ENCODE measurements at places on chromosomes 16 and 17.

- no peak for DNase-seq
Measured at GRCh38 chr17:9020096-9020823, 1.1 kb upstream of the NTN1 start.

DNA sequence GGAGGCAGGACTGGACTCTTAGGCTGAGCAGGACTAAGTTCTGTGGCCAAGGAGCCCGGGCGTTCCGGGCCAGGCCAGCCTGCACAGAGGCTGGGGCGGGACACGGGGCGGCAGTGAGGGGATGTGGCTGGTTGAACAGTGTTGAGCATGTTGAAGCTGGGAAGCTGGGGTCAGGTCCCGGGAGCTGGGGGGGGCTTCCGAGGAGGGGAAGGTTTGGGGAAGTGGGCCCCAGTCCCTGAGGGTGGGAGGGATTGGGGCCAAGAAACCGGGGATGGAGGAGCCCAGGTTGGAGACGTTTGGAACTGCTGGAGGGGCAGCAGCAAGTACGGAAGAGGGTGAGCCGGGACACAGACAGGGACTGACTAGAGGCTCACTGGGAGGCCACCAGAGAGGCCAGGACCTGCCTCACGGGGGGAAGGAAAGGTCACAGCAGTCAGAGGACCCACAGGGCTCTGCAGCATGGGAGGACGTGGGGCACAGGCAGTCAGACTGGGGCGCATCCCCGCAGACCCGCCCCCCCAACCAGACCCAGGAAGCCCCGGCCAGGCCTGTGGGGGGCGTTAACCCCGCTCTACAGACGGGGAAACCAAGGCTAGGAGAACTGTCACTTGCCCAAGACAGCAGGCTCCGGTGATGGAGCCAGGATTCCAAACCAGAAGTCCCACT lies 9.5 kb downstream of the TAX1BP3 start:
- DNase-seq, result no peak

DNA sequence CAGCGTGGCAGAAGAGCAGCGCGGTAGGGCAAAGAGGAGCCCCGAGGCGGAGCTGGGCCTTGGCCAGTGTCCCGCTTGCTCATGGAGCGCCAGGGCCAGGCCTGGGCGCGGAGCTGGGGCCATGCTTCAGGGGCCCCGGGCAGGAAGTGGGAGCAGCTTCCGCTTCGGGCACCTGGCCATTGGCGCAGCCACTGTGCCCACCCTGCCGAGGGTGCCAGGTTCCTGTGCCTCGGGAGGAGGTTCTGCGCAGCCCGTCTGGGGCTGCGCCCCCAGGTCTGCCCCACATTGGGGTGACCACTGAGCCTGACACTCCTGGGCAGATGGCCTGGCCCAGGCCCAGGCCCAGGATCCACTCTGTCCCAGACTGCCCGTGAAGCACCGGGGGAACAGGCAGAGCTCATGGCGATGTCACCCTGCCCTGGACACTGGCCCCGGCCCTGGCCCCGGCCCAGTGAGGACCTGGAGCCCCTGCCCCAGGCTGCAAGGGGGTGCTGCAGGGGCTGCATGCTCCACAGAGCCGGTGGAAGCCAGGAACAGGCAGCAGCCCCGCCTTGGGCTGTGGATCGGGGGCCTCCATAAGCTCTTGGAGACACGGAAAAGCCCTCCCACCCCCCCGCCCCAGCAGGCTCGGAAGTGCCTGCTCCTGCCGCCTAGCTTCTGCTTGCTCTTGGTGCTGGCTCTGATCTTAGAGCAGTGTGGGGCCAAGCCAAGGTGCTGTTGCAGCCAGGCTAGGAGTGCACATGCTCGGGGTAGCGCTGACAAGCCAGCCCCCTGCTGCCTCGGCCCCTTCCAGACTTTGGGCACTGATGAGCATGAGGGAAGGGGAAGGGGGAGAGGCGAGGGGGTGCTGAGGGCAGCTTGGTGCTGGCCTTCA lies 35.9 kb upstream of the FOXJ1 start:
- no peak for DNase-seq

- no peak for DNase-seq
Measured at GRCh38 chr17:82846061-82846691, 6.4 kb upstream of the ZNF750 start.

DNA sequence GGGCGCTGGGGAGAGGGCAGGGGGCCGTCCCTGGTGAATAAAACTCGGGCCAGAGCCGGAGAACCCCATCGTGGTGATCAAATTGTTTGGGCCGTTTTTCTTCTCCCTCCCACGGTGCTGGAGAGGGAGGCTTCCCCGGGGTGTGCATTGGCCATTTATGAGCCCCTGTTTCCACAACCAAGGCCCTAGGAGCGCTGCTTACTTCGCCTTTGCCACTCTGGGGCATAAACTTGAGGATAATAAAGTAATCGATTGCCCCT lies 544 bp downstream of the CCP110 start:
- no peak for DNase-seq

DNA sequence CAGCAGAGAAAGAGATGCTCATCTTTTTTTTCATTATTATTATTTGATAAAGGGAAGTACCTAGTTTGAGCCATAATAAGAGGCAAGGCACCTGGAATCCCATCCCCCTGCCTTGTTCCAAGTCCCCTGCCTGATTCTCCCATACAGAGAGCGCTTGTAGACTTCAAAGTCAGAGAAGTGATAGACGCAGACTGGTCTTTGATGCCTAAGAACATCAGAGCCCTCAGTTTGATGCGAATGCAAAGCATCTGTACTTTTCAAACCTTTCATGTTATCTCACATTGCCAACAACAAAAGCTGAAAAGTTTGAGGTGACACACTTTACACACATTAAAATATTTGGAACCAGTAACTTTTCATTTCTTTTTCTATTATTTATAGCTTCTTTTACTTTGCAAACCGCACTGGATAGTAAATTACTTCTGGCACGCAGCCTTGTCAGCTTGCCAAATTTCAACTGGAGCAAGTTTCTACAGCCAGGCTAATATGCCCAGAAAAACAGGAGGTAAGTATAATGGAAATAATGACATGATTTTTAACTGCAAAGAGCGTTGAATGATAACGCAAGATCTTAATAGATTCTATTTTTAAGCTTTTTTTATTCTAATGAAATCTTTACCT lies 5.9 kb upstream of the UTP6 start:
- no peak for DNase-seq

Measured in NCI-H2227 treated with DMSO at 0.1 percent for 48 hours (cell line).